Fibroblast of lung (primary cell): ENCODE measurements at places on chromosomes 4 and X. TPM values are rescaled to one million over a fixed set of nuclear protein-coding genes. Genes with fewer than 3 reads are reported as not detected.

CLDN34 gene
- not detected in 2 replicates for total RNA-seq

DNA sequence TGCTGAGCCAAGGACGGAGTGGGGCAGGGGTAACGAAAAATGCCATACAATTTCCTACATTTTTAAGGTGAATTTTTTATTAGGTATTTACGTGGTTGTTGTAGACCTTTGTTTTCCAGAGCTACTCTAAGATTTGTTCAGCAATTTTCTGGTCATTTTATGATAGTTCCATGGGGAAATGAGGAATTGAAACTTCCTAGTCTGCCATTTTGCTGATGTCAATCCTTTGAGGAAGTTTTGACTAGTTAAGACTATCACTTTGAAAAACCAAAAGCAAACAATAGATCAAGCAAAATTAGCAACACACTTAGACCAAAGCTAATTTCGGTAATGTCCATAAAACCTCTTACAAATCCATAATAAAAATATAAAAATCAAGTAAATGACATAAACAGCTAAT is 7.0 kb upstream of the TLR3 start:
- no peak for DNase-seq

ZCCHC18 gene
- total RNA-seq = 0.66 and 1.3 TPM in 2 replicates

DNA sequence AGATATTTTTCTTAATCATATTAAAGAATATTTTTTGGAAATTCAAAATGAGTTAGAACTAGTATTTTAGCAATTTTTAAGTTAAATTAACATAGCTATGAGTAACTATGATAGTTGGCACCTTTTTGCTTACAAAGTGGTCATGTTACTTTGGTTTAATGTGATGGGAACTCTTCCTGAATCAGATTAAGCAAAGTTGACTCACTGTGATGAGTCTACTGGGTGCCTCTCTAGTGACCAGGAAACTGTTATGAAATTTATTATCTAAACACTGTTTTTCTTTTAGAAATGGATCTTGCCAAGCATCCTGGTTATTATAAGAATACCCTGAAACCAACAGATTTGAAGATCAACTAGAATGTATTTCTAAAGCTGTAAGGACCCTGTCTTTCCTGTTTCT is 985.8 kb downstream of the TRAM1L1 start:
- DNase-seq = no peak

ART3 gene
- not detected in 2 replicates for total RNA-seq

GRCh38 chrX:809081-809480 is 178.5 kb downstream of the SHOX start:
- DNase-seq = no peak

- DNase-seq = peak; percentile 89
Measured at GRCh38 chr4:80006935-80007744, 65.9 kb downstream of the ANTXR2 start.

- no peak for DNase-seq
Measured at GRCh38 chr4:90816754-90817153, 689.6 kb downstream of the CCSER1 start.
